Activated CD8-positive, alpha-beta memory T cell treated with anti-CD3 and anti-CD28 coated beads, Interleukin-2, amount 10 ng/mL, durations not matched to agents 7 days and 5 days (primary cell): ENCODE measurements at places on chromosomes 7 and 10. TPM values are rescaled to one million over a fixed set of nuclear protein-coding genes. Genes with fewer than 3 reads are reported as not detected.
A peak's percentile ranks its signal among the peaks of the same experiment; 100 is the strongest.

ACBD7 gene
- total RNA-seq: 1.9 TPM

DNA sequence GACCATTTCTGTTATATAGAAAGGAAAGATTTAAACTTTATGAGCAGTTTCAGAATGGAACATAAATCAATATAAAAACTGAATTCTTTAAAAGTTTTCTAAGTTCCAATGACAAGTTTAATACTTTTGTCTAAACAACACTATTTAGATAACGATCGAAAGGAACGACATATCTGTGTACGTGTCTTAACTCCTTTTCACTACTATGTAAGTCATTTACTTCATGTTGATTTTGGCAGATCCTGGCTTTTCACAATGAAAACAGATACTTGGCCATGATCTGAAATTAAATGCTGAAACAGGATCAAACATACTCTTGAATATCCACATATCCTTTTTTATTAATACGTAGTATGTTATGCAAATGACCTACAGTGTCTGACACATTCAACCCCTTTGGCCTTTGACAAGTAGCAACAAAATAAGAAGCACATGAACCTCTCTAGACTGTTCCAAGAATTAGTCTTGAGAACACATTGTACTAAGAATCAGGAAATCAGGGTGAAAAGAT is 41.9 kb downstream of the RNLS start:
- no peak for DNase-seq

- no peak for DNase-seq
Measured at GRCh38 chr10:95391581-95392216, 100.9 kb upstream of the PDLIM1 start.

GRCh38 chr10:72056932-72057751 is 31.2 kb downstream of the SPOCK2 start:
- DNase-seq: no peak

- DNase-seq: no peak
Measured at GRCh38 chr10:34109952-34110702, 705.0 kb downstream of the PARD3 start.

- no peak for DNase-seq
Measured at GRCh38 chr7:76220185-76221057, 18.7 kb downstream of the SRRM3 start.

DNA sequence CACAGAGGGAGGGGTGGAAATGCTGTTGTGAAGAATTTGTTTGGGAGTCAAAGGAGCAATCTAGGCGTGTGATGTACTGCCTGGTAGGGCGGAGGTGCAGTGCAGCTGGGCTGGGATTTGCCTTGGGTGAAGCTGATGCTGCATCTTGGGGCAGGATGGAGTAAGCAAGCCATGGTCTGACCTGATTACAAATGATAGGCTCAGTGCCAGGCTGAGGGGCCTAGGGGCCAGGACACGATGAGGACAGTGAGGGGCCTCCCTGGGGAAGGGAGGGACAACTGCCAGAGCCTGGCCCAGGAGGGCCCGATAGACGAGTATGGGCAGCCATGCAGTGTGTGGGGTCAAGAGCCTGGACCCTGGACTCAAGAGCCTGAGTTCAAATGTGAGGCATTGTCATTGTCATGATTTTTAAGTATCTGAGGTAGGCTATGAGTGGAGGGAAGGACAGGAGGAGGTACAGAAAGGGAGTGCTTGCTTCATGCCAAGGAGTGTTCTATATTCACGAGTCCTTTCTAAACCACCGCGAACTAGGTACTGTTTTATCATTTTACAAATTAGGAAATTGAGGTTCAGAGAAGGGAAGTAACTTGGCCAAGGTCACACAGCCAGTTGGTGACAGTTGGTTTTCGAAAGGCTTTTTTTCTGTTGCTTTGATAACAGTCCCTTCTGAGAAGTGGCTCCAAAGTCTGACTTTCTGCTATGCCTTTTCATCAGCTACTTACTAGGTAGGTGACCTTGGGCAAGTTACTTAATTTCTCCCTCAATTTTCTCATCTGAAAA is 29.7 kb downstream of the HIF1AN start:
- DNase-seq: no peak

ZSCAN21 gene
- total RNA-seq: 5.6 TPM

DNA sequence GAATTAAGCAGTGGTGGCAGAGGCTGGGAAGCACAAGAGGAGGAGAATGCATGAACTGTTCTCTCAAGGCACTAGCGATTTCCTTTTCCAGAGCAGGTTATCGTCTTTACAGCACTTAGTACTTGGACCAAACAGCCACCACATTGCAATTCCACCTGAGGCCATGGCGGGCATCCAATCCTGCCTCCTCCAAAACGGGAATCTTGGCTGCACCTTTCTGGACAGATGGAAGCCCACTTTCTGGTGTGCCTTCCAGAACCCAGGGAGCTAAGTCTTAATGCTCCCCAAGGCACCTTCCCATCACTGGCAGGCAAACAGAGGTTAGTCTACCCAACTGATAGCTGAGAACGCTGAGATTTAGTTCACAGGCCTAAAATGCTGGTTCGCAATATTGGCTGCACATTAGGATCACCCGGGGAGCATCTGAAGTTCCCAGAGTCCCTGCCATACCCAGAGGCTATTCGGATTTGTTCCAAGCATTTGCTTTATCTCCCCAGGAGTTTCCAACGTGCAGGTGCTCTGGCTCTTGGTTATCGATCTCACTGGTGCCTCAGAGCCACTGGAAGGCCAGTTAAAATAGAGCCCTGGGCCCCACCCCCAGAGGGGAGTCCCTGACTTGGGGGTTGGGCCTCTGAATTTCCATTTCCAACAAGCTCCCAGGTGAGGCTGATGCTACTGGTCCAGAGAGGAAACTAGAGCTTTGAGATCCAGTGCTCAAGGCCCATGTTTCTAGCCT is 62.2 kb downstream of the KCNMA1 start:
- no peak for DNase-seq

DNA sequence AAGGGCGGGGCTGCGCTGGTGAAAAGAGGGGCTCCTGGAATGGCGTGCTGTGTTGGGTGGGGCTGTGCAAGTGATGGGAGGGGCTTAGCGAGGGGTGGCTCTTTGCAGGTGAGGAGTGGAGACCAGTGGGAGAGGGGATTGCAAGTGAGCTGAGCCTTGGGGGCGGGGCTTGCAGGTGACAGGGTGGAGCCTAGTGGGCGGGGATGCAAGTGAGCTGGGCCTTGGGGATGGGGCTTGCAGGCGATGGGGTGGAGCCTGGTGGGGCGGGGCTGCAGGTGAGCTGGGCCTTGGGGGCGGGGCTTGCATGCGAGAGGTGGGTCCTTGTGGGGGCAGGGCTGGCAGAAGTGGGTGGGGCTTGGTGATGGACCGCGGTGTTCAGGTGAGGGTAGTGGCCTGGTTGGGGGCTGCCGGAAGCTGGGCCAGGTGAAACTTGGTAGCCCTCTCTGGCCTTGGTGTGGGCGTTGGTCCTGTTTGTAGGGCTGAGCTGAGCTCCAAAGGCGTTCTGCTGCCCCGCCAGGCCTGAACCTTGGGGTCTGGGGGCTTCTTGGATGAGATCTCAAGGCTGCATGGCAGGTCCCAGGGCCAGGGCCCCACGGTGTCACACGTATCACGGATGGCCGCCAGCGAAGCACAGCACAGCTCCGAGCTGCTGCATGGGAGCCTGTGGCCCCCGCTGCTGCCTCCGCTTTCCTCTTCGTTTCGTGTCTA is 743 bp upstream of the PITRM1 start:
- DNase-seq: no peak

DNA sequence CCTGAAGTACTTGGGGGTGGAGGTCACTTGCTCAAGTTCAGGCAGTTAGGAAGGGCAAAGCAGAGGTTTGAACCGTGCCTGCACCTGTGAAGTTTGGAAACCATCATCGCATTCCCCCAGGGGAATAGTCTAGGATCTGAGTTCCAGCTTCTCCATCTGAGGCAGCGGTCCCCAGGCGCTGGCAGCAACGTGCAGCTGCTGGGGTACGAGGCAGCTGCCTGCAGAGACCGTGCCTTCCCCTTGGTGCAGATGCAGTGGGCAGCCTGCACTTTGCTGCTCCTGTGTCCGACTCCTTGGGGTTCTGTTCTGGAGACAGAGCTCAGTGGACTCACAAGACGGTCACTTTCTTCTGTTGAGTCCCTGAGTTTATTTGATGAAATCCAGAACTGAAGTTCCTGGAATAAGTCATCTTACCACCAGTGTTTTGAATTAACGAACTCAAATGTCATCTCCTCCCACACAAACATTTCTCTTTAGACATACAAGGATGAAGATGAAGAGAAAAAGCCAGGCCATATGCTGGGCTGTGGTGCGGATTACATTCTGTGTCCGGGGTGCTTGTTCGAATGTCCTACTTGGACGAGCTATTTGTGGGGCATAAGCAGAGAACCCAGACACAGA is 19.9 kb upstream of the GIMAP8 start:
- DNase-seq: peak; percentile 34

RPEL1 gene
- total RNA-seq: not detected

DNA sequence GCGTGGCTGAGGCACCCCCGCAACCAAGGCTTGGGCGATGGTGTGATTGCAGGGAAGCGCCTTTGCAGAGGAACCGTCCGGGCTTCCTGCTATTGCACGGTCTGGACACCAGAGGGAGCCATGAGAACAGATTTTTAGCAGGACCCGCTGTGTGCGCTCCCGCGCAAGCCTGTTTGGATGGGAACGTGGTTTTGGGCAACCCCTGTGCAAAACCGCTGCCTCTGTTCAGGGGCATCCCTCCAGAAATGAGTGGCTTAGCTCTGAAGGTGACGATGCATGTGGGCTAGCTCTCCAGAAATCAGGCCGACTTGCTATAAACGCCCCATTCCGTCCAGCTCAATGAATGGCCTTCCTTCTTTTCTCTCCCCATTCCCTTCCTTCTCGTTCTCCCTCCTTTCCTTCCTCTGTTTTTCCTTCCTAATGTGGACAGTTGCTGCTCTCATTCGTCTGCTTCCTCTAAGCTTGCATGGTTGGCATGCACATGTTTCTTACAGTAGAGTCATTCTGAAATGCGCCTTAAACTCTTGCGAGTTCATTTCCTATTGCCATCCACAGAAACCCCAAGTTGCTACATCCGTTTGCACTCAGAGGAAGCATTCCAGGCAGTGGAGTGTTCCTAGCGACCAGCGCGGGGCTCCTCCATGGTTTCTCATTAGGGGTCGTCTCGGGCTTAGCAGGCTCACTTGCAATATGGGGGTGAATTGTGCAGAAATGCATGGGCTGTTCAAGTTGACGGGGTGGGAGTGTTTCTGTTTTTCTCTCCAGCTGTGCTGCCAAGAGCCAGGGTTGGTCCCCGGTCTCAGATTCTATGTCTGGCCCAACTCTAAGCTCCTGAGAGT is 302.5 kb upstream of the GALNT17 start:
- DNase-seq: peak; percentile 78

ZNF783 gene
- 14.8 TPM for total RNA-seq
